ENCODE measurements at places on chromosomes 3 and 15.

- no peak for DNase-seq
Measured at GRCh38 chr3:130374033-130374432, 28.6 kb downstream of the COL6A5 start.

- no peak for DNase-seq
Measured at GRCh38 chr3:35484929-35485530, 154.3 kb upstream of the ARPP21 start.

- no peak for DNase-seq
Measured at GRCh38 chr15:31302029-31302657, 24.5 kb upstream of the KLF13 start.

GRCh38 chr3:52232279-52233107 is 6.5 kb downstream of the TWF2 start:
- no peak for DNase-seq

DNA sequence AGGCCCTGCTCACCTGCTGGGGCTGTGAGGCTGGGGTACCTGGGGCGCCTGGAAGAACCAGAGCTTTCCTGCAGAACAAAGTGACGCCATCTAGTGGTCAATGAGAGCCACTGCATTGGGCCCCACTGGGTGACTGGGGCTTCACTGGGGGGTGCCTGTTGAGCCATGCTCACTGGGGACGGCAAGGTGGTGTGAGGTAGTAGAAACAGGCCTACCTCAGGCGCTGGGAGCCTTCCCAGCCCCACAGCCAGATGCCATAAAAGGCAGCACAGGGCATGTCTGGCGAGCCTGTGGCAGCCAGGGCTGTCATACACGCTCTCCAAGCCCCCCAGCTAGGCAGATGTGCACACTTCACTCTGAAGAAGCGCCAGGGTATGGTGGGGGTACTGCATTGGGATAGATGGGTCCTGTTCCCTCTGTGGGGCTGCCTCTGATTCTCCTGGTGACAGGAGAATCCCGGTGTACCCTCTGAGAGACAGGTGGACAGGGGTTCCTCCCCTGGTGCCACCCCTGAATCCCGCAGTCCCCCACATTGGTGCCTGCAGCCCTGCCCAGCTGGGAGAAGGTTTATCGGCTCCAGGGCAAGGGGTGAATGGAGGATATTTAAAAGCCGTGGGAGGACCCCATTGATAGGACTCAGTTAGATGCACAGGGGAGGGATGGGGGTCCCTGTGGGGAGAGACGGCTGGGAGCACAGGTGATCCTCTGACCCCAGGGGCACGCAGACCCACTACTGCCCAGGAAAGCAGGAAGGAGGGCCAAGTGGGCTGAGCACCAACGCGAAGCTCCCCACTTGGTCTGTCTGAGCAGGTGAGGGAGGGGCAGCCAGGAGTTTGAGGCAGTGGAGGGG is 178.8 kb downstream of the NSMCE3 start:
- DNase-seq, result no peak

DNA sequence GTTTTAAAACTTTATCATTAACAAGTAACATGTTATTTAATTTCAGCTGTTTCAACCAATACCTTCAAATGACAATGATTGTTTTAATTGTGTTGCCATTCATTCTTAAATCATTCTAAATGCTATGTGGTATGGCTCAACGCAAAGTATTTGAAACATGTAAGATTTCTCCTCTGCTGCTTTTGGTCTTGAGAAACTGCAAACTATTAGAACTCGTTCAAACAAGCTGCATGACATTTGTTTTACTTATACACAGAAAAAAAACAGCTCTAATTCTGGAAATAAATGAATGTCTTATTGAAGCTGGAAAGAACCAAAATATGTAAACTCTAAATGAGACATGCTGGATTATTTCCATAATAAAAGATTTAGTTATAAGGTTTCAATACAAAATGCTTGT is 29.3 kb downstream of the FBN1 start:
- DNase-seq, result no peak

GRCh38 chr3:102733791-102734563 is 299.2 kb downstream of the ZPLD1 start:
- no peak for DNase-seq

- DNase-seq, result no peak
Measured at GRCh38 chr3:41627477-41628087, 334.3 kb downstream of the ULK4 start.

- peak; percentile 42 for DNase-seq
Measured at GRCh38 chr3:188059351-188059750, 94.6 kb upstream of the LPP start.

GRCh38 chr15:67365994-67366393 is 111.4 kb downstream of the IQCH start:
- DNase-seq, result no peak

GRCh38 chr3:197355713-197356112 is 57.3 kb upstream of the DLG1 start:
- DNase-seq, result peak; percentile 68

DNA sequence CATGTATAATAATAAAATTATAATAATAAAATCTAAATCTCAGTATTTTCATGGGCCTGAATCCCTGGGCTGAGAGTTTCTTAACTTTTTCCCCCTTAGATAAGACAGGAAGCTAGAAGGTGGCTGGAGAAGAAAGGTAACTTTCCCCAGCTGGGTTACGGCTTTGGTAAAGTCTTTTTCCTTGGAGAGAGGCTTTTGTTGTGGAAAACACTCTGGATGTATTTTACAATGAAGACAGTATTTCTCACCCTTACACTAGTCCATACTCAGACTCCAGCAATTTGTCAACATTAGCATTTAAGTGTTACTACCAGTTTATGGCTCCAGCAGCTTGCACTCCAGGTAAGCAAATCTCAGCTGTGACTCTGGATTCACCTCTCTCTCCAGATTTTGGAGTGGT is 34.9 kb downstream of the APH1B start:
- DNase-seq, result no peak

DNA sequence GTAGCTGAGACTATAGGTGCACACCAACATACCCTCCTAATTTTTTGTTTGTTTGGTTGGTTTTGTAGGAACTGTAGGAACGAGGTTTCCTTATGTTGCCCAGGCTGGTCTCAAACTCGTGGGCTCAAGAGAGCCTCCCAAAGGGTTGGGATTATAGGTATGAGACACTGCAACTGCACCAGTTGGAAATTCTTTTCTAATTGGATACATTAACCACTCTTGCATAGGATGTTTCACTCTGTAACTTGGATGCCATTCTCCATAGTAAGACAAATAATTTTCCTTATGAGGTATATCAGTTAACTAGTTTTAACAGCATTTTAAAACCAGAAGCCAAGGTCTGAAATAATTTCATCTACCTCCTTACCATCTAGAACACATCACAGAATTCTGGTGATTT is 6.7 kb upstream of the ALCAM start:
- DNase-seq, result no peak

- DNase-seq, result peak; percentile 95
Measured at GRCh38 chr3:59480486-59480995, 430.7 kb upstream of the CFAP20DC start.

DNA sequence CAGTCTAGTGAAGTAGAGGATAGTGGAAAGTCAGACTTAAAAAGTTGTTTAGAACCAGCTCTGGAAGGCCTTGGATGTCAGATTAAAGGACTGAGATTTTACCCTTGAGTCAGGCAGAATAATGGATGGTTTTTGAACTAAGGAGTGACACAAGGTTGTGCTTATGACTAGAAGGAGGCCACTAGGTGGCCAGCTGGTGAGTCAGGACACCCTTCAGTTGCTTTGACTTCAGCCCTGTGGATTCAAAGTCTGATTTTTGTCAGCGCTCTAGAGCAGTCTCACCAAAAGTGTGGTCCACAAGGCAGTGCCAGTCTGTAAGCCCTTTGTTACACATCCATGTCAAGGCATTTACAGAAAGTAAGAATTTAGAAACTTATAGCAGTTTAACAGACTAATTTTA is 3.8 kb upstream of the GABPB1 start:
- DNase-seq, result peak; percentile 63

GRCh38 chr3:15180042-15180611 is 25.9 kb upstream of the CAPN7 start:
- DNase-seq, result no peak

DNA sequence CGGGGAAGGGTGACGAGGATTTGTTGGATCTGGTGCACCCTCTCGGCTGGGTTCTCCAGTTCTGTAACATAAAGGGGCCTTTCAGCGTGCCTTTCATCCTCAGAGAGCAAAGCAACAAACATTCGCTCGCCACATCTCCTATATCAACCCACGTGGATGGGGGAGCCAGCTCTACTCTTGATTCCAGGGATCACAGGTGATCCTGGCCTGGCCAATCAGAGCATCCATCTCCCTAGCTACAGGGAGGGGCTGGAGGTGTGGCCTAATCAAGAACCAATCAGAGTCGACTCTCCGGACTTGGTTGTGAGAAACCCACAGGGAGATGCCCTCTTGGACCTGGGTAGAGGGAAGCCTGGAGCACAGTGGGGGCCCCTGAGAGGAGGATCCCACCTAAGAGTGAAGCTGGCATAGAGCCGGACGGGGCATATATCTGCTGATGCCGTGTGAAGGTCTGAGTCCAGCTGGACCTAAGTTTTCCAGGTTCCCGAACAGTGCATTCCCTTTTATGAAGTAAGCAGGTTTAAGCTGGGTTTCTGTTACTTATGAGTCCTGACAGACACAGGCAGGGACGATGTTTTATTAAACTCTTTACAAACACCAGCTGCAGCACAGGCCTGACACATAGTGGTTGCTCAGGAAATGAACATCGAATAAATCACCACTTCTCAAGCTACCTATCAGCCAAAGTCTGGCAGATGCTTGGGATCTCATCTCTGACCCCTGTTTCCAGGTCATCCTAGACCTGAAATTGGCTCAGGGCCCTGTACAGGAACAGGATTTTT is 50.7 kb upstream of the RAD18 start:
- no peak for DNase-seq

DNA sequence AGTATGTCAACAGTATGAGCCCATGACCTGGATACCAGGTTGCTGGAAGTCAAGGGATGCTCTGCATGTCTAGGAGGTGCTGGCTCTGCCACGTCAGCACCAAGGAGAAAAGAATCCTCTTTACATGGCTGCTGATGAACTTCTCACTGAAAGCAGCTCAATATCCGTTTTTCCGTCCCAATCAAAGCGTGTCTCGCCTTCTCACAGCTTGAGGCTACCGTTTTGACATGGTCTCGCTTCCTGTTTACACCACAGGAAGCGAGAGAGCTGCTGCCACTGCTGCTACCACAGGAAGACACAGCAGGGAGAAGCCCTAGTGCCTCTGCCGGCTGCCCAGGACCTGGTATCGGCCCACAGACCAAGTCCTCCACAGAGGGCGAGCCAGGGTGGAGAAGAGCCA is 27.3 kb downstream of the STARD5 start:
- DNase-seq, result peak; percentile 19

- DNase-seq, result peak; percentile 99
Measured at GRCh38 chr15:87816811-87817210, 439.7 kb downstream of the NTRK3 start.

DNA sequence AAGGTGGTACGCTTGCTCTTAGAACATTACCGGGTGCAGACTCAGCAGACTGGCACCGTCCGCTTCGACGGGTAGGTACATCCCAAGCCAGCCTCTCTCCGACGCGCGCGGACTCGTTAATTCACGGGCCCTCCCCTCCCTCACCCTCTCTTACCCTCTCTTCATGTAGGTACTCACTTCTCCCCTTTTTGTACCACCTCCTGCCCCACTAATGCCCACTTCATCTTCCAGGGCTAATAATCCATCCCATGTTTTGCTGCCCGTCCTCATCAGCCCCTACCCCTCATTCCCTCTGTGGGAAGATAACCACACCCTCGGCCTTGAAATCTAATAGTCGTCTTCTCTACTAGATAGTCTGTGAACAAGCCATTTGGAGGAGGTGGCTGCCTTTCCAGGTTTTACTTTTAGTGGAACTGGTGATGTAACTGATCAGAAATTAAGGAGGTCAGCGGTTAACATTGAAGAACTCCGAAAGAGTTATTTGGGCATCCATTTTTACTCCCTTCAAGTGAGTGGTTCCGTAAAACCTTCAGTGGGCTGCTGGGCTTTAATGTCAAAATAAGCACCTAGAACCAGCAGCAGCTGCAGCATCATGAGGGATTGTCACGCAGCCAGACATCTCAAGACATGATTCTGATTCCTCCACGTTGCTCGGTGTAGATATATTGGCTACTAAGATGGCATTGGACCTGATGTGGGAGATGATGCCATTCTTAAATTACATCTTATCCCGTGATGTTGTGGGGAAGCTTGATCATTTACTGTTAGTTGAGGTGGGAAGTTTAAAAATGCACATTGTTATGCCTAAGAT is 1.3 kb downstream of the FEM1B start:
- peak; percentile 46 for DNase-seq

DNA sequence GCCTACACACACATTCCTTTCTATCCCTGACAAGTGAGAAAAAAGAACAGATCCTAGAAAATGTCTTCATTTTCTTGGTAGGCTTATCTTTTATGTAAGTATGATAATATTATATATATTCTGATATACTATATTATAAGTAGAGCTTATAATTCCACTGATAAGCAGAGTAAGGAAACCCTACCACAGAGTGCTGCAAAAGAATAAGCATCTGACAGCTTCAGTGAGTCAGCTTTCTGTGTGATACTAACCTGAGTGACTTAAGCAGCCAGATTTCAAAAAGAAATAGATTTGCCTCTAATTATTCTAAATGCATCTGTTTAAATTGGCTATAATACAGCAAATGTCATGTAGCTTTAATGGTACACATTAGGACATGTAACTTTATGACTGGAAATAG is 656.0 kb downstream of the MCTP2 start:
- DNase-seq, result no peak

DNA sequence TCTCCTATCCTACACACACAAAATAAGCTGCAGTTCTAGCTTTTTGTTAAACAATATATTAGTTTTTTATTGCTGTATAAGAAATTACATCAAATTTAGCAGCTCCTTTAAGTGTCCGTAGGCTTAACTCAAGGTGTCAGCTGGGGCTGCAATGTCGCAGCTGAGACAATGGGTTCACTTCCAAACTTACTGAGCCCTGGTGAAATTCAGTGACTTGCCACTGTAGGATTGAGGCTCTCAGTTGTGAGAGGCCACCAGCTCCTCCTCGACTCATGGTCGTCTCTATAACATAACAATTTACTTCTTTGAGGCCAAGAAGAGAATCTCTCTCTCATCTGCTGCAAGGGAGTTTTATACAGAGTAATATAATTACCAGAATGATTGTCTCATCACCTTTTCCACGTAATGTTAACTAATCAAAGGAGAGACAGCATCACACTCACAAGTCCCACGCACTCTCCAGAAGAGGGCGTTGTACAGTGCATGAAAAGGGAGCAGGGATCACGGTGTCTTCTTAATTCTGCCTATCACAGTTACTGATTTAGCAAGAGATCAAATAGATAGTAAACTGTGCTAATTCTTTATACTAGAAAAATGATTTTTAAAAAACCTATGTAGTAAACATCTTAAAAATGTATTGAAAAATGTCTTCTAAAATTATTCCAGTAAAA is 735.6 kb upstream of the GBE1 start:
- no peak for DNase-seq

All from RPMI7951 (cell line).